ENCODE measurements at places on chromosomes 3 and 15. TPM values are rescaled to one million over a fixed set of nuclear protein-coding genes. Genes with fewer than 3 reads are reported as not detected.

The OR5H15 gene
- not detected for total RNA-seq

The GOLGA8R gene
- total RNA-seq, result 0.12 TPM

The GPR62 gene
- not detected for total RNA-seq

The OXTR gene
- 10.4 TPM for total RNA-seq

The CAMK2N2 gene
- 1.4 TPM for total RNA-seq

The CIB2 gene
- total RNA-seq, result 29.6 TPM

The TRPM1 gene
- not detected for total RNA-seq

The FEZF2 gene
- total RNA-seq, result not detected

The GRAMD2A gene
- total RNA-seq, result not detected

The SKOR1 gene
- total RNA-seq, result 0.05 TPM

All from A549 treated with CORT108297 at 1 μM for 4 hours (cell line).